Endothelial cell (in vitro differentiated cells): ENCODE measurements at places on chromosomes 5 and 9.
A peak's percentile ranks its signal among the peaks of the same experiment; 100 is the strongest.

DNA sequence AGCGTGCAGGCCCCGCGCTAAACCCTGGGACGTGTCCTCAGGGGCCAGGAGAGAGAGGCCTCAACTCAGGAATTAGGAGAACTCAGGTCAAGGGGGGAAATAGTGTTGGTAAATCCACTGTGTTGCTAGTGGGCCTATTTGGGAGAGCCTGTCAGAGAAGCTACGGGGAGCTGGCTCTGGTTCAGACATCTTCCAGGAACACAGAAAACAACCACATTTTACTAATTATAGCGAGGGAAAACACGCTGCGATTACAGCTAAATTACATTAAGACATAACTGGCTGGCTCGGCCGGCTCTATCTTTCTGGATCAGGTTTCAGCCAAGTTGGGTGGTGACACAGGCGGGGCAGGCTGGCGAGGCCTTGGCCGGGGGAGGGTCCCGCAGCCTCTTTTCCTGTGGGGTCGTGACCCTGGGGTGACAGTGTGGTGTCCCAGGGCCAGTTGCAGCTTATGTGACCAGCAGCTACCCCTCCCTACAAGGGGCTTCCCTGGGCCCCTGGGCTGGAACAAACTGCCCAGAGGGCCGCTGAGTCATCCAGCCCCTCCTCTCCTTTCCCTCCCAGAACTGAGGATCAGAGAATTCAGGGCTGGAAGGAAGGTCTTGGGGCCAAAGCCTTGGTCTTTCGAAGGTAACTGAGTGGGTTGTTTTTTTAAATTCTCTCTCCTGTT, 75.1 kb downstream of the FGF18 start:
- DNase-seq: no peak

- DNase-seq: no peak
These were observed 7.9 kb upstream of the HAND1 start for GRCh38 chr5:154485850-154486426.

- no peak for DNase-seq
These were observed 1.4 kb downstream of the DAB2 start for GRCh38 chr5:39423331-39423751.

GRCh38 chr5:97165726-97166125, 17.3 kb downstream of the RIOK2 start:
- no peak for DNase-seq

GRCh38 chr9:133707065-133707762, 30.9 kb downstream of the SARDH start:
- DNase-seq: no peak

- no peak for DNase-seq
These were observed 162.0 kb upstream of the CDKN2B start for GRCh38 chr9:22170990-22171670.

DNA sequence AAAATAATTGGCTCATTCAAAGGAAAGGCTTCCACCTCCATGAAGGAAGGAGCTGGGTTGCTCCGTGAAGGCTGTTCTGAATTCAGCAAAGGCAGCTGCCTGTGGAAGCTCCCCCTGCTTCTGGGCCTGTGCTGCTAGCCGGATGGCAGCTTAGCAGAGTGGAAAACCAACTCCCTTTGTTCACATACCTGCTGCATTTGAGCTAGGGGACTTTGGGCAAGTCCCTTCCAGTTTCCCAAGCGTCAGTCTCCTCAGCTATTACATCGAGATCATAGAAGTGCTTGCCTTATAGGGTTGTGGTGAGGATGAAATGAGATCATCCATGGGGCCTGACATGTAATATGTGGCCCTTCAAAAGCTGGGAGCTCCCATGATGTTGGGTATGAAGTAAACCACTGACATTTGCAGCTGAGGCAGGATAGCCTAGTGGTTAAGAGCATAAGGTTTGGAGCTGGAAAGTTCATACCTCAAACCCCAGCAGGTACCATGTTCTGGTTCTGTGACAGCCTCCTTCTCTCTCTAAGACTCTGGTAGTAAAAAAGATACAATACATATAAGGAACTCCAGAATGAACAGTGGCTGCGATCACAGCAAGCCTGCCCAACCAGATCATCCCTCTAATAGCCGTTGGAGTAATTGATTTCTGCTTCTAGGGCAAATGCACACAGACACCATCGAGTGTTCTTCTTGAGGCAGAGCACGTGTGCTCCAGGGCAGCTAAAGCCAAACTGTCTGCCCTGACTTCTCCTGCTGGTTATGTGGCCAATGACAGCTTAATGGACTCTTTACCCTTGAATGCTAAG, 11.0 kb upstream of the DENND1A start:
- no peak for DNase-seq

- peak; percentile 34 for DNase-seq
These were observed 1.6 kb upstream of the TNIP1 start for GRCh38 chr5:151082282-151082902.

DNA sequence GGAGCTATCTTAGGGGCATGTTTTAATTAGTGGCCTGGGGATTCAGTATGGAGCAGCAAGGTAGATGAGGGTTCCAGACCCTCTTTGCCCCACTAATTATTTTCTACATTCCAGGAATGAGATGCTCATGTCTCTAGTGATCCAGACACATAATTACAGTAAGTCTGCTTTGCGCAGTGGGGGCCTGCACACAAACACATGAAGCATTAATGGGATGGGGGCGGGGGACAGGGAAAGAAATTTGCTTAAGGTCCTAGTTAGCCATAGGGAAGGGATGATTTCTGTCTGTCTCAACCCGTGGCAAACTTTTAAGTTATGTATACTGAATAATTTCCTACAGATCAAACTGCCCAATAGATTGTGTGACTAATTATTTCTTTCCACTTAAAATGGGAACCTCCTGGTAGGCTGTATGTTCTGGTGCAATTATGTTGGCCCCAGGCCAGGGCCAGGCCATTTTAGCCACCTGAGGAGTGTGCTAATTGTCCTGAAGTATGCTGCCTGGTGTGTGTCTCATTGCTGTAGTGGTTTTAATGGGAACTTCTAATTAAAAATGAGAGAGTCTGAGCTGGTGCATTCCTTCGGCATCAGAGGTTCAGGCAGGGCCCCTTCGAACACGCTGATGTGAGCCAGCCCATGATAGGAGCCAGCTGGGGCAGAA, 134.4 kb downstream of the PTTG1 start:
- no peak for DNase-seq
